HT-29 (cell line): ENCODE measurements at places on chromosomes 7 and 10. TPM values are rescaled to one million over a fixed set of nuclear protein-coding genes. Genes with fewer than 3 reads are reported as not detected.
A peak's percentile ranks its signal among the peaks of the same experiment; 100 is the strongest.

NPC1L1 gene
- total RNA-seq = 0.13 and 0.31 TPM in 2 replicates

CARD11 gene
- not detected in 2 replicates for total RNA-seq

DNA sequence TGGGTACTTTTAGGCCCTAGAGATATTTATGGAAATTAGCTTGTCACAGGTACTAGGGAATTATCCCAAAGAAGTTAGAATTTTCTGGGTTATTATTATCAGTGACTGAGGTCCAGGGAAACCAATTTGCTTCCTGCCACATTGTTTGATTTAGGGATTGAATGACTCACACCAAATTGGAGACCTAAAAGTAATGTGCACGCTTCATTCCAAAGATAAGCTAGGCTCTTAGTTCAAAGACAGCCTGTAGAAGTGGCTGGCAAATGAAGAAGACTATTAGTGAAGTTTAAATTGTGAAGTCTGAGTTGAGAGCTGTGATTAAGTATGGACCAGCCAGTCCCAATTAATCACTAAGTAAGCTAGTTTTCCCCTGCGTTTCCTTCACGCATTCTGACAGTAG, 188.1 kb upstream of the MYO3A start:
- no peak for DNase-seq

- DNase-seq = no peak
These were observed 21.3 kb downstream of the TIAL1 start for GRCh38 chr10:119575506-119575905.

- peak; percentile 69 for DNase-seq
These were observed 59.1 kb downstream of the STK32C start for GRCh38 chr10:132248455-132249225.

GRCh38 chr10:43136432-43136831, 1.8 kb upstream of the CSGALNACT2 start:
- no peak for DNase-seq

- no peak for DNase-seq
These were observed 48.9 kb downstream of the ASB13 start for GRCh38 chr10:5617521-5617920.

- no peak for DNase-seq
These were observed at the start of gene FGF8 for GRCh38 chr10:101775273-101776160. TSS of gene FGF8 (minus strand) at chr10:101776114. CDS start at chr10:101775900, 214 bp downstream.

- no peak for DNase-seq
These were observed 1.3 kb upstream of the FZD8 start for GRCh38 chr10:35643151-35644049.

- no peak for DNase-seq
These were observed 121.2 kb downstream of the GLI3 start for GRCh38 chr7:42115795-42116194.

DNA sequence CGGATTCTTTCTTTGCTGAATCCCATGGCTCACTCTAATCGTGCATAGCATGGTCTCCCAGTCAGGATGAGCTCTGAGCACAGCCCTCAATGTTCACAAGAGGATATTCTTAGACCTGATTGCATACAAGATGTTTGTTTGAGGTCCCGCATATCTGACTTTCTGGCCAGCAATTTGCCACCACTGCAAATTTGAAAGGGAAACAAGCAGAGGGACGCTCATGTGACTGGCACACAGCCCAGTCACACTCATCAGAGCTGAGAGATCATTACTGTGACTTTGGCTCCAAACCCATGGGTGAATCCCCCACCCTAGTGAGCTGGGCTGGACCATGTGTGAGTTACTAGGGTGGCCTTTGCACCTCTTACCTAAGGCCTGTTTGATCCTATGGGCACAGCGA, 9.9 kb downstream of the TAS2R41 start:
- no peak for DNase-seq

- peak; percentile 77 for DNase-seq
These were observed 116.6 kb downstream of the KLF6 start for GRCh38 chr10:3668276-3668965.
